ENCODE measurements at places on chromosomes 7 and 10.

DNA sequence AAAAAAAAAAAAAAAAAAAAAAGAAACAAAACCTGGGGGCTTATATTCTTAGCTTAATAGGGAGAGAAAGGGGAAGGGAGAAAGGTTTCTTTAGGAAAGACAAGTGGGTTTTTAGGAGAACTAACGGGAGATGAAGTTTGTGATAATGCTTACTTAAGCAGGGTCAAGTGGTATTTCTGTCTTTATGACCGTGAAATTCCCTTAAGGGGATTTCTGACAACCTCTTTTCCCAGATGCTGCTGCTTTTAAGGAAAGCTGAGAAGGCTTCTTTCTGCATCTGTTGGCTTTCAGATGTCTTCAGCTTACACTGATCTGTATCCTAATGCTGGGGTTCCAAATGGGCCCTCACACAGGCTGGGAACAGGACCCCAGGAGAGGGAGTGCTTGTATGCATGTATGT, 42.6 kb downstream of the ADAMTS14 start:
- DNase-seq: no peak

- DNase-seq: no peak
These were observed 125.9 kb downstream of the TRRAP start for GRCh38 chr7:99004216-99004615.

DNA sequence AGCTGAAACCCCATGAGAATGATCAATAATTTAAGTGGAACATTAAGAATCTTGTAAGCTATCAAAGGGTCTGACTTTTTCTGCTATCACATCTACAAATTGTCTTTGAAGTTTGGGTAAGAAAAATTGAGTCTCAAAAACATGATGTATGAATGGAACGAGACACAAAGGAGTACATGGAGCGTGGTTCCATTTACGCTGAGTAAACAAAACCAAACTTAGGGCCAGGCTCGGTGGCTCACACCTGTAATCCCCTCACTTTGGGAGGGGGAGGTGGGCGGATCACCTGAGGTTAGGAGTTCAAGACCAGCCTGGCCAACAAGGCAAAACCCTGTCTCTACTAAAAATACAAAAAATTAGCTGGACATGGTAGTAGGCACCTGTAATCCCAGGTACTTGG, 24.3 kb downstream of the SMC3 start:
- no peak for DNase-seq

- no peak for DNase-seq
These were observed 17.2 kb downstream of the TSPAN13 start for GRCh38 chr7:16770657-16771329.

GRCh38 chr7:7099584-7100014, 82.7 kb upstream of the C1GALT1 start:
- DNase-seq: peak; percentile 60

DNA sequence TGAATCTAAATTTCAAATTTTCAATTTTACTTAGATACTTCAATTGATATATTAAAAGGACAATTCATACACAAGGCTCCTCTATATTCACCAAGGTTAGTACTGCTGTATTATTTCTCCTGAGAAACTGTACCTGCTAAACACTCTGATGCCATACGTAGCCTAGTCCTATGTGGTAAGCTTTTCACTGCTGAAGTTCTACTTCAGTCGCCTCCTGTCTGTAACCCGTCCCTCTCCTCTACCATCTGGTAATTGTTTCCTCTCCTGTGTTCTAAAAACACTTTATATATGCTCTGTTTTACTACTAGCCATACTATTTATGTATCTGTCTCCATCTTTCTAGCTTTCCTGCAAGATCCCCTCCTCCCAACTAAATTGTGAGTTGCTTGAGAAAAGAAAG, 20.2 kb downstream of the PDZD8 start:
- no peak for DNase-seq

DNA sequence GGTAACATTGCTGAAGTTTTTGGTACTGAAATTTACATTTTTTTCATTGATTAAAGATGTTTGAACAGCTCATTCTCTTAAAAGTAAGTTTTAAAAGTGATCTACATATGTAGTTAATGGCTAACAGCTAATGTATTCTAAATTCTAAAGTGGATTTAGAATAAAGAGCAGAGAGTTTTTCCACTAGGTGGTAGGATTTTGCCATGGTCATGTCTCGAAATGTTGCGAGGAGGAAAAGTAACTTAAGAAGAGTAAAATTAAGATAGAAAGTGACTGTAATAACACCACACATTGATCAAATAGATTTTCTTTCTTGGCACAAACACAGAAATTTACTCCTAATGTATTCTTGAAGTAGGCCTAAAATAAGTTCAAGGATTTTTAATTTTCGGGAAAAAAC, 19.8 kb downstream of the LSMEM1 start:
- DNase-seq: no peak

- peak; percentile 78 for DNase-seq
These were observed 40.4 kb downstream of the PROSER2 start for GRCh38 chr10:11863353-11864109.

DNA sequence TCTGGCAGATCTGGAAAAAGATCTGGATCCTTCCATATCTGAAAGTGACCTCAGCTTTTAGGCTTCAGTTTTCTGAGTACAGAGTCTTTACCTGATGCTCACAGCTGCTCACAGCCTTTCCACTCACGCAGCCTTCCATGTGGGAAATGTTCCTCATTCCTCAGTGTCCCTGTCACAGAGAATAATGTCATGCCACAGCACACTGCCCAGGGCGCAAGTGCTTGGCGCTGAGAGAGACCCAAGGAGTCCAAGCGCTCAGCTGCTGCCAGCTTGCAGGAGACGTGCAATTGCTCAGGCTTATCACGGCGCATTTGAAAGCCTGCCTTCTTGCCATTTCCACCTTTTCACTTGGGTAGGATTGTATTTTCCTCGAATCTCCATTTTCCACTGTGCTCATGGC, 271.9 kb upstream of the MKI67 start:
- no peak for DNase-seq

- DNase-seq: peak; percentile 5
These were observed 70.6 kb downstream of the LHPP start for GRCh38 chr10:124532106-124532641.

DNA sequence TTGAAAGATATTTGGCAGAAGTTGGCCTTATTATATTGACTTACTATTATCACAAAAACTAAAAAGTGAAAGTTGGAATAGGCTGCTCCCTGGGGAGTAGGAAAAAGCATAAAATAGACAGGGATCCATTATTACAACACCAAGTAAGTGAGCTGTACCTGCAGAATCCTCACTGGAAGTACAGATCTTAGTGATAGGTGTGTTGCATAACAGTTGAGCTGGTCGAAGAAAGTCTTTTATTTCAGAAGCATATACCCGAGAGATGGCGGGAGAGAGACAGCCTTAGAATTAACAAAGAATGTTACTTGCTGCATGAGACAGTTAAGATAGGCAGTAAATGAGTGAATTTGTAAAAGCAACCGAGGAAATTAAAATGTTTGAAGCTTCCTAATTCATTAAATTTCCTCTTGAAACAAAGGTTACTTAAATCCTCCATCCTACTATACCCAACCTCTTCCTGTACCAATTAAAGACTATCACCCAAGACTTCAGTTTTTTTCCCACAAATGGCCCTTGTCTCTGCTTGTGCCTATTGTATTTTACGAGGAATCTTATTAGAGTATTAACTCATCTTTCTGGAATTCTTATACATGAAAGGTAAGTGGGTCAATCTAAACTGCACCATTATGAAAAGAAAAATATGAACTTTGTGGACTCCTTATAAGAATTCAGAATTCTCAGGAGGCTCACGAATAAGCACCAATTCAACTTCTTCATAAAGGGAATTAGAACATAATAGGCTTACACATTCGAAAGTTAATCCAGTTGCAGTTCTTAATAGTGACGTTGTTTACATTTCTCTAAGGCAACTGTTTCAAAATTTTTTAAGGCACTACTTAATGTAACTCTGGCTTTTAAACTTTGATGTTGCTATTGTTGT, 56.2 kb downstream of the CREM start:
- no peak for DNase-seq

DNA sequence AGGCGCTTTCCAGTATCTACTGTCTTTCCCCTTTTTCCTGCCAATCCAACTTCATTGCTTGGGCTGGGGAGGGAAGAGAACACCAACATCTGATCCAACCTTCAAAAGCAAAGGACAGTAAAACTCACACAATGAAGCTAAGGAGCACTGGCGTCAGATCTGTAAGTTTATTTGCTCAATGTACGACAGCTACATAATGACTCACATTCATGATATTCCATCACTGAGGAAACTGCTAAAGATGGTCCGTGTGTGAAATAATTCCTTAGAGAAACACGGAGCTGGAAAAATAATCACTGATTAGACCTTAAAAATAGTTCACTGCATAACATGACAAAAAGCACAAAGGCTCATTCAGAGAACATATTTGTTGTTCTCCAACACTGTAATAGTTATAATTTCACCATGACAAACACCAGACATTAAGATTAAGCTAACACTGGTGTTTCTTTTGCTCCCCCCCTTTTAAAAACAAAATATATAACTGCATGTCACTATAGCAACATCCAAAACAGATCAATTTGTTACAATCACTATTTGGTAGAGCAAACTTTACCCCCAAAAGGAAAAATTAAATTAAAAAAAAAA, 24.3 kb downstream of the HSPB1 start:
- no peak for DNase-seq

DNA sequence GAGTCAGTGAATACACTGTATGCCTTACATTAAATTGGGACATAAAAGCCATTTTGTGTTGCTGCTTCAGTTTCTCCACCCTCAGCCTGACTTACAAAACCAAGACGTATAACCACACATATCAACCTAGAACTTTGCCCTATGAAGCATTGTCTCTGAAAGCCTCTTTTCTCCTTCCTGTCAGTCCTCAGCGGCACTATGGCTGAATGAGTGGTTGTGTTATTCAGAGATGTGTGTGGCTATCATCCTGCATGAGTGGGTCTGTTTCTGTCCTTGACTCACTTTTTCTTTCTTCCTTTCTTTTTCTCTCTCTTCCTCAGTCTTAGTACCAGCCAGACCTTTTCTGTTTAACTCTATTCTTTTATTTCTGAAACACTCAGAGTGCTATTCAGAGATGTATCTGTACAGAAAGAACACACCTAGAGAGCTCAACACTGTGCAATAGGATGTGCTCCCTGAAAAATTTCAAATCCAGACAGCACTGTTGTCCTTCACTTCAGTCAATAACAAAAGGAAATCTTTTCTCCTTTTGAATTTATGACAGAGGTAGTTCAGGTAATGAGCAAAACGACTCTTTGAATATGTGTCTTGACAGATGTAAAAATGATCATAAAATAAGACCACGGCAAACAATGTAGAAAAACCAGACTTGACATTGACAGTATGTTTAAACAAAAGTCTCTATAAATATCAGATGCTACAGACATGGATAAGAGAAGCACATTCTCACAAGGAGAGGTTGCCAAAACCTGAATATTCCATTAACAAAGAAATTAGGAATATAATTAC, 163.3 kb upstream of the FEZF1 start:
- DNase-seq: peak; percentile 42

- DNase-seq: no peak
These were observed 6.6 kb upstream of the TPK1 start for GRCh38 chr7:144842377-144842851.

- no peak for DNase-seq
These were observed 93.8 kb upstream of the NOBOX start for GRCh38 chr7:144497282-144497681.

GRCh38 chr10:20473023-20473760, 423.9 kb downstream of the NEBL start:
- no peak for DNase-seq

DNA sequence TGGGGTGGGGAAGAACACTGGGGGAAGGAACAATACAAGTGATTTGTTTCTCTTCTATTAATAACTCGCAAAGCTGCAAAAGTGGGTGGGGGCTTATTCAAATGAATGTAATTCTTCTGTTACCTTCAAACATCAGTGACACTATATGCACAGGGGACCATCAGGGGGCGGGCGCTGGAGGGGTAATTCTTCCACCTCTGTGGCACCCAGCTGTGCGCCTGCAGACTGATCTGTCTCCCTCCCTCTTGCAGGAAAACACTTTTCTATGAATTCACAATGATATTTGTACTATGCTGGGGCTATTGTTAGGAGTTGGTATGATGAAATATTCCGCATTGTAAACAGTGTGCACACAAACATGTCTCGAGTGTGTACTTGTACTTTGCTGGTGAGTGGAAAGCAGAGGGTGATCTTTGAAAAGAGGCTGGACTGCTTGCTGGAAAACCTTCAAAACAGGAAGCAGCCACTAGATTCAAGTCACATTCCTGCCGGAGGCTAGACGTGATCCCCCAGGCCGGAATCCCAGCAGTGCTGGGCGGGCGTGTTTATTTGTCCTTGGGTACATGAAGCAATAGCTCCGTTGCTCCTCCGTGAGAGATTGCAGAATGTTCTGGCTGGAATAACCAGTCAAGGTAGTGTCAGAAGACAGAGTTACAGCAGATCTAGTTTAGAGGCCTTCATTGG, 15.8 kb upstream of the BNIP3 start:
- peak; percentile 85 for DNase-seq

- DNase-seq: no peak
These were observed 92.6 kb upstream of the RAB11FIP2 start for GRCh38 chr10:118139321-118139720.

DNA sequence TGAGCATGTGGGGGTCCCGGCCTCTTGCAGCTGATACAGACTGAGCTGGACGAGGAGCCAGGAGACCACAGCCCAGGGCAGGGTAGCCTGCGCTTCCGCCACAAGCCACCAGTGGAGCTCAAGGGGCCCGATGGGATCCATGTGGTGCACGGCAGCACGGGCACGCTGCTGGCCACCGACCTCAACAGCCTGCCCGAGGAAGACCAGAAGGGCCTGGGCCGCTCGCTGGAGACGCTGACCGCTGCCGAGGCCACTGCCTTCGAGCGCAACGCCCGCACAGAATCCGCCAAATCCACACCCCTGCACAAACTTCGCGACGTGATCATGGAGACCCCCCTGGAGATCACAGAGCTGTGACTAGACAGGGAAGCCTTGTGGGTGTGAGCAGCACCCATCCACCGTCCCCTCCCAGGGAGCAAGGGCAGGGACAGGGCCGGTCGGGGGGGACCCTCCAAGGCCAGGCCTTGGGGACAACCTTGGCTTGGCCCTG, 36.1 kb downstream of the PSAP start:
- DNase-seq: no peak

DNA sequence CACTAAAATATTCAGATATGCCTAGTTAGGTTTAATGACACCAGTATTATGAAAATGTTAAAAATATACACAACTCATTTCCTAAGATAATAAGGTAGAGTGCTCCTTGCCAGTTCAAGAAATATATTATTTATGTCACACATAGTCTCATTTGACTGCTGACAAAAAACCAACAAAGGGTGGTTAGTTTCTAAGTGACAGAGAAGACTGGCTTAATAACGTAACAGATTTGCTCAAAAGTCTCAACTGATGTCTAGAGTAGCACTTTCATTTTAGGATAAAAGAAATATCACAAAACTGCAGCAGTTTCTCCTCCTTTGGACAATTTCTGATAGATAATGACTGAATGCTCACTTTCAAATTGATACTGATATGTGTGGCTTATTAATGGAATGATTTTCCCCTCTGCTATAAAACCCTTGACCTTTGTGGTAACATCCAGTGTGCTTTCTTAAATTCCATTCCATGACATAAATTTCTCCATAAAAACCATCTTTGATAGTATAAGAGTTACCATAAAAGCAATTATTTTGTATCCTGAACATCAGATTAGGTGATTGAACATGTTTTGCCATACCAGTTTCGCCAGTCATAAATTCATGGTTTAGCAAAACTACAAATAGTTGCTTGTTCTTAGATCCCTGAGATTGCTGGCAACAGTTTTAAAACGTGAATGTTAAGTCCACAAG, 94.2 kb downstream of the NRBF2 start:
- DNase-seq: no peak

- peak; percentile 21 for DNase-seq
These were observed 13.4 kb downstream of the C10orf71 start for GRCh38 chr10:49312246-49312869.

Data from NCI-H1417 (cell line).